NCI-H1417 treated with DMSO at 0.1 percent for 48 hours (cell line): ENCODE measurements at places on chromosomes 16 and 17.

DNA sequence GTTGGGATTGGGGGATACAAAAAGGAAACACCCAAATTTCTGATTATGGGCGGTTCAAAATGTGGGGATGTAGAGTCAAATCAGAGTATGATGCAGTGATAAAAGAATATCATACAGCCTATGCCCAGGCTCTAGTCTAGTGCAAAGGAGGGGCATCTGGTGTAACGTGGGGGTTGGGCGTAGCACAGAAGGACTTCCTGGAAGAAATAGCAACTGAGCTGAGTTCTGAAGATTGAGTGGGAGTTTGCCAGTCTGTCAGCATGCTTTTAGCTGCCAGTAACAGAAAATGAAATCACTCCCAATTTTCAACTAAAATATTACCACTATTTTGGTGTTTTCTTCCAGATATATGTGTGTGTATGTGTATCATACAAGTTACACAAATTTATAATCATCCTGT is 196.9 kb downstream of the SPECC1 start:
- no peak for DNase-seq

DNA sequence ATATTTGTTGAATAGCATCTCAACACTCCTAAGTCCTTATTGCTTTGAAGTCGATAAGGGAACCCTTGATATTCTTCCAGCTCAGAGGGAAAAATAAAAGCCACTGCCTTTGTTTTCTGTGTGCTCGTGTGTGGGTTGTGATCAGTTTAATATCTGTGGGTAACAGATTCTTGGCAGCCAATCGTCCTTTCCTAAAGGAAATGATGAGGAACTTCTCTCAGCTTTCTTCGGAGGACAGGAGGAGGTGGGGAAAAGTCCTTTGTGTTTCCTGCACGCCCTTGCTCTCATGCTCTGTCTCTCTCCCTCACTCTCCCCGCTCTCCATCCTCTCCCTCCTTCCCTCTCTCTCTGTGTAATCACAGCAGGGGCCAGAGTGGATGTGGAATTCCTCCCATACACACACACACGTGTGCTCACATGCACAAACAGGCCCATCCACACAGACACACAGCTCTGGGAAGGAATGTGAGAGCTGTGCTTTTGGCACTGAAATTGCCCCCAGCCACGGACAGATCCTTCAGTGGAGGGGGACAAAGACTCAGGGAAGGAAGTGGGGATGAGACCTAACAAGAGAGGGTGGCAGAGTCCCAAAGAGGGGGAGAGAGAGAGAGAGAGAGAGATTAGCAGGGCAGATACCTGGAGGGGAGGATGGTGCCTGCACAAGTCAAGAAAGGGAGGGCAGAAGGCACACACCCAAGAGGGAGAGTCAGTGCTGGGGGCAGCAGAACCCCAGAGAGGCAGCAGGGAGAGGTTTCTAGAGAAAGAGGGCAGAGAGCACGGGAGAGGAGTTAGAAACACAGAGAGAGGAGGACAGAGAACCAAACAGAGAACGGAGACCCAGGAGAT is 83.5 kb upstream of the PLCG2 start:
- no peak for DNase-seq

GRCh38 chr17:1362065-1362848 is 37.8 kb downstream of the YWHAE start:
- DNase-seq, result no peak

- DNase-seq, result no peak
These were observed 21.7 kb upstream of the SP6 start for GRCh38 chr17:47872651-47873161.

GRCh38 chr17:2977157-2977556 is 86.2 kb downstream of the OR1D5 start:
- DNase-seq, result no peak

DNA sequence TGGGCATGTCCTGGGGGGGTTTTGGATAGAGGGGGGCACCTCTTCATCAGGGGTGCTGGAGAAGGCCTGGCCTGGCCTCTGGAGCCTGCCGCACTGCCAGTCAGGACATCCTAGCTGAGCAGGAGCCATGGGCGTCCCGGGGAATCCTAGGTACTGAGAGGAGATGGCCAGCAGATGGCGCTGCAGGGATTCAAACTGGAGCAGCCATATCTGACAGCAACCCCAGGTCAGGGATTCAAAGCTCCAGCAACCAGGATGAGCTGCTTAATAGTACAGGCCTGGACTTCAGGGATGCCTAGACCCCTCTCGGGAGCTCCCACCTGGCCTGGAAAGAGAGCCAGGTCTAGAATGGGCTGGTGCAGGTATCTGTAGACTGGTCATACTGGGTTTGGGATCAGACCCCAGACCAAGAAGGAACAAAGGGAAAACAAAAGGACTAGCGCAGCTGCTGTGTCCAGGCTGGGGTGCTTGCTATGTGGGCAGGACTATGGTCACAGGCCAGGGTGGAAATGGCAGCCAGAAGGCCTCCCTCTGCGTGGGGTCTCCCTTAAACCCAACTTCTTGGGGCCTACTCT is 306.9 kb upstream of the RBFOX1 start:
- no peak for DNase-seq

DNA sequence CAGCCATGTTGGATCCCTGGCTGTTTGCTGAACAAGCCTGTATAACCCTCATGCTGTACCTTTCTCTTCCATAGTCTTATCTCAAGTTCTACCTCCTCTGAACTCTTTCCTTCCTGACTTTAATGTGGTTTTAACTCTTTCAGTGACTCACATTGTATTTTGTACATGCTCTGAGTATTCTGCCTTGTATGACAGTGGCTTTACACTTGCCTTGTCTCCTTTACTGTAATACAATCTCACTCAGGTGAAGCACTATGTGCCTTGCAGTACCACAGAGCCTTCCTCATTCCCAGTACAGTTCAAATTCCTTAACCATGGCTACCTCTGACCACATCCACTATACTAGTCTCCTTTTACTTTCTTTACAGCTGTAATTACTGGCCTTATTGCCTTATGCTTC is 14.1 kb downstream of the PSMD11 start:
- DNase-seq, result no peak

DNA sequence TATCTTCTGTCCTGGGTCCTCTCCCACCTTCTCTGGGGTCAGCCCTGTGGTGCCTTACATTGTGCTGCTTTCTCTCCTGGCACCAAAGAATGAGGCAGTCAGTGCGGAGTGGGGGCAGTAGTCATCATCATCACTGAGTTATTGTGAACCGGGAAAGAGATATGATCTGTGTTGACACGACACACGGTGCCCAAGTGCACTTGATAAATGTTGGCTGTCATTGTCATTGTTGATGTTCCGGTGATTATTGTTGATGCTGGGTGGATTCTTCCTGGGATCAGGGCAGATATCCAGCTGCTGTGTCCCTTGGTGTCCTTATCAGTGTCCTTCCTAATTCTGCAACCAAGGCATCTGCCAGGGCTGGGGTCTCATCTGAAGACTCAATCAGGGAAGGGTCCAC is 121.7 kb downstream of the ABCC6 start:
- DNase-seq, result no peak

DNA sequence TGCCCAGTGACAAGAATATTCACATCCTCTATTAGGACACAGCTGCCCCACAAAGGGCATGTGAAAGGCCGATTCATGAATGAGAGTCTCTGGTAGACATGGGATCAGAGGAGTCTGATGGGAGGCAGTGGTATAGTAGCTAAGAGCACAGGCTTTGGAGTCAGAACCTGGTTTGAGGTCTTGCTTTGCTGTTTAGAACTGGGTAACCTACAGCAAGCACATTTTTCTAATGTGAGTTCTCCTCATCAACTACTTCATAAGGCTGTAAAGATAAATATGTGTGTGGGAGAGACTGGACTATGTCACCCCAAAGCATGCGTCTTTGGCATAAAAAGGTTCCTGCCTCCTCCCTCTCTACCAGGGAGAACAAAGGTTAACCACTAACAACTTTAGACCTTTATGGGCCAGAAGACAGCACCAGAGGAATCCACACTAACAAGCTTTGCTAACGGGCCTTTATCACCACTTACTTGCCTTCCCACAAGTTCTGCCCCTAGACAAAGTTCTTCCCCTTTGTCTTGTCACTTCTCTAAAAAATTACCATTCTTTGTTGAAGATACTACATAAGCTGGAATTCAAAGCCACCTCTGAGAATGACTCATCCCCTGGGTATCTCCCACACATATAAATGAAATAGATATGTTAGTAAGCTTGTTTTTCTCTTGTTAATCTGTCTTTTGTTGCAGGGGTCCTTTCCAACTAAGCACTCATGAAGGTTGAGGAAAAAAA is 21.1 kb downstream of the CDR2 start:
- no peak for DNase-seq

GRCh38 chr16:85514598-85515318 is 98.4 kb upstream of the GSE1 start:
- DNase-seq, result no peak

GRCh38 chr16:54694651-54695050 is 236.0 kb upstream of the IRX5 start:
- no peak for DNase-seq

GRCh38 chr17:39979893-39980350 is 685 bp upstream of the PSMD3 start:
- DNase-seq, result no peak

DNA sequence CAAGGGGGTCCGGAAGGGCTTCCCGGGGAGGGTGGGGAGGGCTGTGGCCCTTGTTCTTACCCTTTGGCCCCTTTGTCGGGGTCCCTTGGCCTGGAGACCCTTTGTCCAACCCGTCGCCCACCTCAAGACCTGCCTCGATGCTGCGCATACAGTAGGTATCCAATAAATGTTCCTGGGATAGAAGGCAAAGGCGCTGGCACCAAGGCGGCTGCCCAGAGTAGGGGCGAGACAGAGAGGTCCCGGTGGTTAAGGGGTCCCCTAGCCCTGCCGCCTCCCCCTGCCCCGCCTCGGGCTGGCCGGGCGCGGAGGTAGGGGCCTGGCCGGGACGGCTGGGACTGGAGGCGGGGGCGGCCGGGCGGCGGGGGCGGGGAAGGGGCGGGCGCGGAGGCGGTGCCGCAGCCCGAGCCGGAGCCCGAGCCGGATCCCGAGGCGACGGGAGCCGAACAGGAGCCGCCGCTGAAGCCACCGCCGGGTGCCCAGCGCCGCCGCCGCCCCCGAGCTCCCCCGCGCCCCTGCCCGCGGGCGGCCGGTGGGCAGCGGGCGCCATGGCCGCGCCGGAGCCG is at the start of gene NHERF2:
Gene NHERF2 (plus strand): TSS at position 442 of the 563 bp plus-strand sequence. CDS start 104 bp downstream, at position 546.
- DNase-seq, result no peak

- DNase-seq, result no peak
These were observed 3.0 kb downstream of the CD79B start for GRCh38 chr17:63928966-63929695.

- no peak for DNase-seq
These were observed 1.9 kb upstream of the NFATC3 start for GRCh38 chr16:68083239-68083781.
